ENCODE measurements at places on chromosomes 4 and X.

DNA sequence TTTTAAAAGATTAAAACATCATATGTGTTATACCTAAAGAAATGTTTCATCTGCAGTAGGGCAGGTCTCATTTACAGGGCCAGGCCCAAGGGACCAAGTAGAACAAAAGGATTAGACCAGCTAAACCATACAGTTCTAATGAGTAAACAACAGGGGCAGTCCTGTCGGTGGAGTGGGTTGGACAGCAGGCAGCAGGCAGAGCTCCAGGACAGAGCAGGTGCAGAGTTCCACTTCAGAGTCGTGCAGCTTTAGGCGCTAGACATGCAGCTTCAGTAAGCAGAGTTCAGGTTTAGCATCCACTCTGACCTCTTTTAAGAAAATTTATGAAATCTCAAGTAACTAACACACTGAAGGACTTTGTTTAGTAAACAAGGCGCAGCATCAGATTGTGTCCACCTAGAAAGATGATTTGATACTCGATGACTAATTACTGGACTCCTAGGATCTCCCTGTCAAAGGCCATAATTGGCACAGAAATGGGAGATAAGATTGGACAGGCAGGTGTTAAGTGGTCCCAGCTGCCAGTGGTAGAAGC, 487.7 kb upstream of the INTU start:
- DNase-seq = no peak

DNA sequence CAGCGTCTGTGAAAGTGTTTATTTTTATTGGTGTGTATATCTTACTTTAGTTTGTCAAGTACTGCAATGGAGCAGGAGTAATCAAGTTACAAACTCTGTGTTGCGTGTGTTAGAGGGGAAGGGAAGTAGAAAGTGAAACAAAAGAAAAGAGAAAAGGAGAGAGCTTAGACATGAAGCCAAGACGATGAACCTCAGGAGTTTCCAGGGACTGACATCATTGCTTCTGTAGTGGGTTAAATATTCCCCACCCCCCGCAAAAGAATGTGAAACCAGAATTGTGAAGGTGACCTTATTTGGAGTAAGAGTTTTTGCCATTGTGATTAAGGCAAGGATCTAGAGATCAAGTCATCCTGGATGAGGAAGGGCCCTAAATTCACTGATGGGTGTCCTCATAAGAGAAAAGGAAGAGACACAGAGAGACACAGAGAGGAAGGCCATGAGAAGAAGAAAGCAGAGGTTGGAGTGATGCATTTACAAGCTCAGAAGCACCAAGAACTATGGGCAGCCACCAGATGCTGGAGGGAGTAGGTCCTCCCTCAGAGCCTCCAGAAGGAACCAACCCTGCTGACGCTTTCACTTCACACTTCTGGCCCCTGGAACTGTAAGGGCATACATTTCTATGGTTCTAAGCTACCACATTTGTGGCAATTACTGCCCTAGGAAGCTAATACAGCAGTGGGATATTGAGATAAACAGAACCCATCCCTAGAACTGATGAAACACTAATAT, 173.6 kb upstream of the SFRP2 start:
- no peak for DNase-seq

DNA sequence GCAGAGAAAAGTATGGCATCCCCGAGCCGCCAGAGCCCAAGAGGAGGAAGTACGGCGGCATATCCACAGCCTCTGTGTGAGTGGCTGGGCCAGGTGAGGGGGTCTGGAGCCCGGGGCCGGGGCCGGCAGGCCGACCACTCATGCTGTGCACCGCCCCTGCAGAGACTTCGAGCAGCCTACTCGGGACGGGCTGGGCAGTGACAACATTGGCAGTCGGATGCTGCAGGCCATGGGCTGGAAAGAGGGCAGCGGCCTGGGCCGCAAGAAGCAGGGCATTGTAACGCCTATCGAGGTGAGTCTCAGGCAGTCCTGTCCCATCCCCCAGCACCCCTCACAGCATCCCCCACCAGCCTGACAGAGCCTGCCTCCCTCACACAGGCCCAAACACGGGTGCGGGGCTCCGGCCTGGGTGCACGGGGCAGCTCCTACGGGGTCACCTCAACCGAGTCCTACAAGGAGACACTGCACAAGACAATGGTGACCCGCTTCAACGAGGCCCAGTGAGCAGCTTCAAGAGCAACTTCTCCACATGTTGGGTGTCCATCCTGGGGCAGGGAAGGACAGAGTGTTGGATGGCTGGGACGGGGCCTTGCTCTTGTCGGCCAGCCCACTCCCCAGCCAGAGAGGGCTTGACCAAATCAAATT, 7.4 kb upstream of the UBA1 start:
- no peak for DNase-seq

DNA sequence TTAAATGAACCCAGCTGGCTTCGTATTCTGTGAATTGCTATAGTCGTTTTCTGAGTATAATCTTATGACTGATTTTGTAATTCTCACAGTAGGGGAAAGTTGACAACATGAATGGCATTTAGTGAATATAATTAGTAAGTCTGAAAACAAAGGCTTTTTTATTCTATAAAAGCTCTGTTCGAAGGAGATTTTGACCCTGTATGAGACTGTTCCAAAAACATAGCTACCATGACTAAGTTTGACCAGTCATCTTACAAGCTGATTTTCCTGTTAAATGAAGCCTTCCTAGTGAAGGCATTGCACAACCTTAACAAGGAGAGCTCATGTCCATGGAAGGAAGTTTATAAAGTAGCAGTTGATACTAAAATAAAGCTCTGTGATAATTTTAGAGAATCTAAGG, 242.3 kb downstream of the RPA4 start:
- DNase-seq = no peak

GRCh38 chr4:145933134-145933533, 5.5 kb downstream of the ZNF827 start:
- DNase-seq = no peak

DNA sequence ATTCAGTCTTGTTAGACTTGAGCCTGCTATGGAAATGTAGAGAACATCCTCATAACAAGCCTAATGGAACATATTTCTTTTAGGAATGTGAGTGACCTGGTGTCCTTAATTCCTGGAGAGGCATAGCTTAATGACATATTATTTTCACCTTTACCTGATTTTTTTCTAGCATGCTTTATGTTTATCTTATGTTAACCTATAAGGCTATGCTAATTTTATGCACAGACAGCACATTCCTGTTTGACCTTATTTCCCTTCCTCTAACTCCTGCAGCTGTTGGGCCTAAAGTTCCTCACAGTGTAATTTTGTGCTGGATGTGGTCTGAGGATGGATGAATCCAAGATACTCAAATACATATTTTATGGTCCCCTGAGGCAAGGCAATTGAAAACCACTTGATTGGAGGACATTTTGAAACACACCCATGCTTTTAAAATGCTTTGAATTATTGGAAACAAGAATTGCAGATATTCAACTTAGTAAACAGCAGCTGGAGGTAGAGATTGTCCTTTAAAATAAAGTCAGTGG, 111.5 kb downstream of the LARP7 start:
- DNase-seq = no peak

GRCh38 chrX:151287954-151288353, 109.1 kb upstream of the VMA21 start:
- no peak for DNase-seq

Measured in hippocampal formation (tissue), 2 donors.